PC-3 (cell line): ENCODE measurements at places on chromosomes 3 and 15. TPM values are rescaled to one million over a fixed set of nuclear protein-coding genes. Genes with fewer than 3 reads are reported as not detected.

- peaks cover 8% of the 10 kb centered on the region; the same call in 1 of the 2 replicates for H3K4me1 ChIP-seq
- no peaks in the 10 kb centered on the region for H3K27me3 ChIP-seq
- no peak overlapping the region for H3K27ac ChIP-seq
- no peak overlapping the region for H3K4me3 ChIP-seq
Observed at GRCh38 chr3:23889386-23889785, 27.4 kb downstream of the NKIRAS1 start.

DNA sequence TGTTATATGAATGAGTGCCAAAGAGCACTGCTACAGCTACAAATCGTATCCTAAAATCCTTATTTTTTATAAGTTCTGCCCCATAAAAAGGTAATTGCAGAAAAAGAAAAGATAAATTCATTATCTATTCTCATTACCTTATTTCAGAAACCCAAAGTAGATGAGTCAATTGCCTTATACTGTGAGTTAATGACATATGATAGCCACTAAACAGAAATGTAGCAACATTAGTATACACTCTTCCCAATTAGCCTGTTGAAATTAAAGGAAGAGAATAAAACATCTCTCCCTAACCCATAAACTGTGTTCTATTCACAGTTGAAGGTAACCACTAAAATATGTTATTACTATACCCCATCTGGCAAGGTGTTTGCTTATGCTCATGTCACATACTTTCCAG, 11.0 kb downstream of the TBL1XR1 start:
- no peaks in the 10 kb centered on the region for H3K27me3 ChIP-seq
- no peak for DNase-seq
- no peak overlapping the region for H3K4me3 ChIP-seq
- no peak overlapping the region for H3K27ac ChIP-seq

DNA sequence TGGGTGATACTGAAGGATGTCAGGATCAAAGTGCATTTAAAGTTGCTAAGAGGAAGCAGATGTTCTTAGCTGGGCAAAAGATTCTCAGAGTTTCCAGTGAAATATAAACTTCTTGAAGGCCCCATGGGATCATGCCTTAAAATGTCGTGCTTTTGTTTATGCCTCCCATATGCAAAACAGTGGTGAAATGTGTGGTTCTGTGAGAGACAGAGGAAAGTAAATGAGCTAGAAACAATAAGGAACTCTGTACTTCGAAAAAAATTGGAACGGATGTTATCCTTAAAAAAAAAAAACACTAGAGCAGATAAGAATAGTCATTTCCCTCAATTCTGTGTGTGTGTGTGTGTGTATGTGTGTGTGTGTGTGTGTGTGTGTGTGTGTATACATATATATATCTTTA, 497.0 kb upstream of the TBL1XR1 start:
- H3K27ac ChIP-seq: no peak overlapping the region
- H3K4me1 ChIP-seq: no peaks in the 10 kb centered on the region
- H3K36me3 ChIP-seq: no peaks in the 10 kb centered on the region
- no peak for DNase-seq
- H3K4me3 ChIP-seq: no peak overlapping the region
- no peaks in the 10 kb centered on the region for H3K27me3 ChIP-seq

DNA sequence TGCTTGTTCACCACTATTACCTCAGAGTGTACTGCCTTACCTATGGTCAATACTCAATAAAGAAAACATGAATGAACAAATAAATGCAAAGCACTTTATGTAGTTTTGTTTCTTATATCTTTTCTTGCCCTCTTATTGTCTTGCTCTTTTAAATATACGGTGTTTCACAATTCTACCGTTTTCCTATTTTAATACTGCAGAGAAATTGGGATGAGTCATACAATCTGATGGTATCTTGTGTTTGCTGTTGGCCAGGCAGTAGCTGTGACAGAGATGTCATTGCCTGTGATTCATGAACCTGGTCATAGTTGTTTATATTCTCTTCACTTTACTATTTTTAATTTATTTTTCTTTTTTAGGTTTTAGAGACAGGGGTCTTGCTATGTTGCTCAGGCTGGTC, 48.3 kb downstream of the SERP1 start:
- DNase-seq: peak; percentile 90
- peak overlapping the region; percentile 87 for H3K27ac ChIP-seq
- no peaks in the 10 kb centered on the region for H3K27me3 ChIP-seq

DNA sequence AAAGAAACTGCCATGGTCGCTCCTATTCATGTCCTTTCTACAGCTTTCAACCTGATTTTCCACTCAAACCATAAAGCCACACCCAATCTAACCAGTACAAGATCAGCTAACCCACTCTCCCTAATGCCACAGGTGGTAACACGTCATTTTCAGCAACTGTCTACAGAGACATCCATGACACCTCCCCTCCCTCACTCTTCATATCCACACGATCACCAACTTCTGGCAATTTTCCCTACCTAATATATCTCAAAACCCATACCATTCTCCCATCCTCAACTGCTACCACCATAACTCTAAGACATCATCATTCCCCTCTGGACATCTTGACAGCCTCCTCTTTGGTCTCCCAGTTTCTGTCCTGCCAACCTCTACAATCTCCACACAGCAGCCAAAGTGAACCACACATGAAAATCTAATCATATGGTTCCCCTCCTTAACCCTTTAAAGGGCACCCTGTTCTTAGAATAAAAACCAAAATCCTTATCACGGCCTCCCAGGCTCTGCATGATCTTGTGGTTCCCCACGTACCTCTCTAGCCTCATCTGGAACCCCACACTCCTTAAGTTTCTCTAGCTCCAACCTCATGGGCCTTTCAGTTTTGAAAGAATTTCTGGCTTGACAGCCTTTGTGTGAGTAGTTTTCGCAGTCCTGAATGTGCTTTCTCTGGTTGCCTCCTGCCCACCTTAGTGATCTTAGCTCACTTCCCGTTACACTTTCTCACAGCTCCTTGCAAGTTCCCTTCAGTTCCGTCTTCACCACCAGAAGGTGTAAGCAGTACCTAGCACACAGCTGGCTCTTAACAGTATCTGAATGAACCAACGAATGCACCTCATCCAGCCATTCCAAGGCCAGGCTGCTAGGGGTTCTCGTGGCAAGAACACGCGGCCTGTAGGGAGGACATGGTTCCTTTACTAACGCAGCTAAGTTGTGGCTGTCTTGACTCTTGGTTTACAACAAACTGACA, 33.4 kb downstream of the SPINK8 start:
- H3K4me3 ChIP-seq: peak overlapping the region; percentile 97
- no peaks in the 10 kb centered on the region for H3K27me3 ChIP-seq
- H3K36me3 ChIP-seq: peaks cover 9% of the 10 kb centered on the region; the same call in 1 of the 2 replicates

DNA sequence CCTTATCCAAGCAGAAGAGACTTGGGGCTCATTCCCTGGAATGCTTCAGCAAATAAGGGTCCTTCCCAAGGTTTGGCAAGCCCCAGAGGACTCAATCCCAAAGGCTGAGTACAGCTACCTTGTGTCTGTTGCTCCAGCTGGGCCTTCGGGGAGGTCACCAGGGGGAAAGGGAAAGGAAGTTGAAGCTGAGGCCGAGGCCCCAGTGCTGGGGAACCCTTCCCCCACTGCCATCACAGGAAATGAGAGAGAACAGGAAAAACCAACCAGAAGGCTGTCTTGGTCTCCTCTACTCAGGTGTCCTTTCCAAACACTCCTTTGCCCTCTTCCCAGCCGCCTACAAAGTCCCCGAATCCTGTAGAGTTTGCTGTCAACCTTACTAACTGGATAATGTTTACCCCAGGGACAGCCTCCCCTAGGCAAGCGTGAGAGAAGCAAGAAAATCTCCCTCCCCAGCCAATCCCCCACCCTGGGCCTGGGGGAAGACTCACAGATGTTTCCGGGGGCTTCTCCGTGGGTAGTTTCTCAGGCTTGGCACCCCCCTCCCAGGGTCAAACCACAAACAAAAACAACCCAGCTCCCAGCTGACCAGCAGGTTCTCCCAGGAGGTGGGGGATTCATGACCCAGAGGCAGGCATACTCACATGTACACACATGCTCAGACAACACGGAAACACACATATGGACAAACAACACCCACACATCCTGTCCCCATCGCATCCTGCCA, 5.5 kb downstream of the CSRNP1 start:
- H3K4me3 ChIP-seq: peak overlapping the region; percentile 36
- H3K27me3 ChIP-seq: no peaks in the 10 kb centered on the region
- peaks cover 70% of the 10 kb centered on the region for H3K4me1 ChIP-seq
- peak; percentile 45 for DNase-seq
- H3K27ac ChIP-seq: peak overlapping the region; percentile 64
- H3K36me3 ChIP-seq: peaks cover 37% of the 10 kb centered on the region

Gene RASGRP1
- total RNA-seq: not detected in 2 replicates

GRCh38 chr3:196763179-196763578, 23.5 kb downstream of the PAK2 start:
- no peaks in the 10 kb centered on the region for H3K4me1 ChIP-seq
- no peak overlapping the region for H3K27ac ChIP-seq
- no peaks in the 10 kb centered on the region for H3K27me3 ChIP-seq
- no peak for DNase-seq
- H3K36me3 ChIP-seq: no peaks in the 10 kb centered on the region; the same call in 1 of the 2 replicates

- H3K36me3 ChIP-seq: no peaks in the 10 kb centered on the region
- no peaks in the 10 kb centered on the region for H3K27me3 ChIP-seq
- no peak overlapping the region for H3K4me3 ChIP-seq
- peaks cover 23% of the 10 kb centered on the region for H3K4me1 ChIP-seq
Observed at GRCh38 chr3:71006810-71007785, 576.4 kb downstream of the FOXP1 start.

- H3K36me3 ChIP-seq: no peaks in the 10 kb centered on the region
- peaks cover 51% of the 10 kb centered on the region for H3K4me1 ChIP-seq
- no peak overlapping the region for H3K27ac ChIP-seq
- no peak overlapping the region for H3K4me3 ChIP-seq
Observed at GRCh38 chr3:101194392-101194791, 126.0 kb downstream of the IMPG2 start.

- H3K4me3 ChIP-seq: no peak overlapping the region
- DNase-seq: no peak
- peaks cover 5% of the 10 kb centered on the region; the same call in 1 of the 2 replicates for H3K4me1 ChIP-seq
- H3K27ac ChIP-seq: no peak overlapping the region
- H3K36me3 ChIP-seq: no peaks in the 10 kb centered on the region
Observed at GRCh38 chr3:66671291-66671690, 170.5 kb upstream of the LRIG1 start.

Gene RBSN
- total RNA-seq: 18.7 and 26.8 TPM in 2 replicates

- H3K27ac ChIP-seq: no peak overlapping the region
- 0 out of 2 replicates have a peak, but pooled peaks cover 4% of the 10 kb centered on the region for H3K4me1 ChIP-seq
- H3K27me3 ChIP-seq: no peaks in the 10 kb centered on the region
- peak overlapping the region; percentile 74 for H3K4me3 ChIP-seq
- no peaks in the 10 kb centered on the region for H3K36me3 ChIP-seq
Observed at GRCh38 chr3:157542711-157543500, 39.7 kb upstream of the VEPH1 start.

Gene GOLGA6L10
- 1.1 TPM in 1 of 2 replicates, not detected in the other for total RNA-seq

DNA sequence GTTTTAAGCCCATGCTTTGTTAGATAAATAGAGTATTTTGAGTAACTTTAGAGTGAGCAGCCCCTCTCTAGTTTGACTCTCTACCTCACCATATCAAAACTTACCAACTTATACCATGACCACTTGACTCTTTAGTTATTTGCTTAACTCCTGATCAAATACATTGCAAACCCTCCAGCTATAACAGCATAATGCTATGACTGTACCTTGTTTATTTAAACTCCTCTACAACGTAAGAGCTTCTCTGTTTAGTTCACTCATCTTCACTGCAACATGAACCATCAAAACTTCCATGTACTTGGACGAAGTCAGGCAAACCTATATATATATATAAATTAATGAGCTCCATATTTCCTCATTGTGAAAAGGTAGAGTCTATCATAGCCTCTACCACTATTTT, 218.2 kb downstream of the DPH6 start:
- no peak overlapping the region for H3K27ac ChIP-seq
- no peaks in the 10 kb centered on the region for H3K27me3 ChIP-seq
- DNase-seq: peak; percentile 34
- no peak overlapping the region for H3K4me3 ChIP-seq

Gene WNT5A
- total RNA-seq: 21.8 and 28.5 TPM in 2 replicates

Gene PAK6
- total RNA-seq: 30.4 TPM in 2 replicates

Gene TGM4
- total RNA-seq: 0.46 and 1.2 TPM in 2 replicates

Gene OR4M2
- total RNA-seq: not detected in 2 replicates

- H3K36me3 ChIP-seq: no peaks in the 10 kb centered on the region
- H3K4me1 ChIP-seq: no peaks in the 10 kb centered on the region
- H3K27ac ChIP-seq: no peak overlapping the region
- no peak for DNase-seq
Observed at GRCh38 chr3:69718866-69719586, 20.2 kb upstream of the MITF start.

GRCh38 chr15:31964586-31965307, 65.6 kb upstream of the CHRNA7 start:
- H3K4me1 ChIP-seq: no peaks in the 10 kb centered on the region
- no peak overlapping the region for H3K4me3 ChIP-seq
- peaks cover 18% of the 10 kb centered on the region for H3K27me3 ChIP-seq
- no peaks in the 10 kb centered on the region for H3K36me3 ChIP-seq
- H3K27ac ChIP-seq: no peak overlapping the region
- DNase-seq: no peak

- H3K27ac ChIP-seq: no peak overlapping the region
- H3K4me1 ChIP-seq: no peaks in the 10 kb centered on the region
- DNase-seq: no peak
- H3K4me3 ChIP-seq: no peak overlapping the region
- H3K27me3 ChIP-seq: no peaks in the 10 kb centered on the region
Observed at GRCh38 chr3:139357899-139358298, 14.1 kb downstream of the MRPS22 start.

DNA sequence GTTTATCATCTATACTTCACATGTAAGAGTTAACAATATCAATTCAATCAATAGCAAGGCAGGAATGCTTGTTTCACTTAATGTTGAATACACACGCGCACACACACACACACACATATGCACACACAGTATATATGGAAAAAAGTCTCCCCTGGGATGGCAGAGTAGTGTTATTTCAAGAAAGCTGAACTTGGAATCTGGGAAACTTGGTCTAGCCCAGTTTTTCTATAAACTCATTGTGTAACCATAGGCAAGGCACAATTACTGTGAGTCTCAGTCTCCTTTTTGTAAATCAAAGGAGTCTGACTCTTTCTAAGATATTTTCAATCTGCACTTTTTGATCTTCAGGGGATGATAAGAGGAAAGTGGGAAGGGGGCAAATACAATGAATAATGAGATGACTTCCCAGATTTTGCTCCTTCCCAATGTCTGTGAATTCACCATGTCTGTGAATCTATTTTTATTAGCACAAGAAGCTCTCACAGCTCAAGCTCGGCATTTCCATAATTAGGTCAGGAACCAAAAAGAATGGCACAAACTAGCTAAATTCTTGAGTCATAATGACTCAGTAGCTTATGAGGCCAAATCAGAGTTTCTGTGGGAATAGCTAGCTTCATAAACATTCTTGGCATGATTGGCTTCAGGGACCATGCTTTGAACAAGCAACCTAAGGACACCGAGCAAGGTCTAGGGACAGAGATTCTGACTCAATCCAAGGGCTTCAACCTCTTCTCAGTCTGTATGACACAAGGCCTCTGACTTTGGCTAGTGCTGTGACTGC, 227.4 kb upstream of the DCBLD2 start:
- peak; percentile 96 for DNase-seq
- H3K27me3 ChIP-seq: no peaks in the 10 kb centered on the region
- peaks cover 22% of the 10 kb centered on the region for H3K4me1 ChIP-seq
- peak overlapping the region; percentile 74 for H3K27ac ChIP-seq
- H3K36me3 ChIP-seq: no peaks in the 10 kb centered on the region
